ENCODE measurements at places on chromosomes 16 and 17. TPM values are rescaled to one million over a fixed set of nuclear protein-coding genes. Genes with fewer than 3 reads are reported as not detected.
A peak's percentile ranks its signal among the peaks of the same experiment; 100 is the strongest.

GRCh38 chr17:173166-173911, 8.1 kb downstream of the DOC2B start:
- no peaks in the 10 kb centered on the region for H3K4me1 ChIP-seq
- H3K27me3 ChIP-seq, result peaks cover 14% of the 10 kb centered on the region
- H3K36me3 ChIP-seq, result no peaks in the 10 kb centered on the region
- DNase-seq, result no peak
- H3K4me3 ChIP-seq, result no peak overlapping the region
- H3K27ac ChIP-seq, result no peak overlapping the region

DNA sequence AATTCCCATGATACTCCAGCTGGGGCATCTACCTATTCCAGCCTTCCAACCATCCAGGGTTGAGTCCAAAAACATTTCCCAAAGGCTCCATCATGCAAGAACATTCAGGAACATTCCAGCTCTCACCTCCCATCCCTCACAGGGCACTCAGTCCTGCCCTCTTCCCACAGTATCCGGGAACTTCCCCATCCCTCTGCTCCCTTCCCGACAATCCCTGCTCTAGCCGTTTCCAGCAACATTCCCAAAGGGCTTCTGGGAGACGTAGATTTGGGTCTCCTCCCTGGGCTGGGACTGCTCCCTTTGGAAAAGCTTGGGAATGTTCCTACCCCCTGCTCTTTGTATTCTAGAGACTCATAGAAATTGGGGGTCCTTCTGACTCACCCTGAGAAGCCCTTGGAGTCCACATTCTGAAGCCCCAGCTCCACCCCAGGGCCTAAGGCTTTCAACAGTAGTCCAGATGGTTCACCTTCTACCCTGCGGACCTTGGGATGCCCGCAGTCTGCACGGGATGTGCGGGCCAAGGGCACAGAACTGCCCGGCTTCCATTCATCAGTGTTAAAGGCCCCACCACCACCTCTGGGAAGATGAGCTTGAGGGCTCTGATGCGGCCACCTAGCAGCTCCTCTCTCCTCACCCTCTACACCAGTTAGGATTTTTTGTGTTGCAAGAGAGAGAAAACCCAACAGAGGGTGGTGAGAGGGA, 25.4 kb downstream of the NGFR start:
- no peaks in the 10 kb centered on the region for H3K27me3 ChIP-seq
- H3K27ac ChIP-seq, result no peak overlapping the region
- DNase-seq, result no peak
- H3K4me1 ChIP-seq, result peaks cover 5% of the 10 kb centered on the region
- H3K4me3 ChIP-seq, result no peak overlapping the region

GRCh38 chr16:12573300-12573699, 230.4 kb downstream of the CPPED1 start:
- H3K4me1 ChIP-seq, result no peaks in the 10 kb centered on the region
- H3K4me3 ChIP-seq, result no peak overlapping the region
- DNase-seq, result no peak
- H3K27me3 ChIP-seq, result no peaks in the 10 kb centered on the region
- no peak overlapping the region for H3K27ac ChIP-seq
- no peaks in the 10 kb centered on the region for H3K36me3 ChIP-seq

DNA sequence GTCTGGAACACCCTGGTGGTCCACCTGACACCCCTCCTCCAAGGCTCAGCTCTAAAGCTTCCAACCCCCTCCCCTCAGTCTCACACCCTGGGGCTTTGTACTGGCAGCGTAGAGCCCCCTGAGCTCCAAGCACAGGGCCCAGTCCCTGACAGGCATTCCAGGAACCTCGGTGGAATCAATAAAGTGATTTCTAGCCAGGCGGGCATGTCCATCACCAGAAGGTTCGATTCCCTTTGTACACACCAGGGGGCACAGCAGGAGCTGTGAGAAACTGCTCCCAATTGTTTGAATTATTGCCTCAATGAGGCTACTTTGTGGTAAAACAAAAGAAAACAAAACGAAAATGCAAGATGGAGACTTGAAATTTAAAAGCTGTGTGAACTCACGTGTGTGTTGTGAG, 51.8 kb downstream of the SMPD3 start:
- no peaks in the 10 kb centered on the region for H3K27me3 ChIP-seq
- H3K4me3 ChIP-seq, result no peak overlapping the region
- H3K27ac ChIP-seq, result no peak overlapping the region
- peaks cover 3% of the 10 kb centered on the region for H3K4me1 ChIP-seq
- DNase-seq, result peak; percentile 83
- no peaks in the 10 kb centered on the region for H3K36me3 ChIP-seq

DNA sequence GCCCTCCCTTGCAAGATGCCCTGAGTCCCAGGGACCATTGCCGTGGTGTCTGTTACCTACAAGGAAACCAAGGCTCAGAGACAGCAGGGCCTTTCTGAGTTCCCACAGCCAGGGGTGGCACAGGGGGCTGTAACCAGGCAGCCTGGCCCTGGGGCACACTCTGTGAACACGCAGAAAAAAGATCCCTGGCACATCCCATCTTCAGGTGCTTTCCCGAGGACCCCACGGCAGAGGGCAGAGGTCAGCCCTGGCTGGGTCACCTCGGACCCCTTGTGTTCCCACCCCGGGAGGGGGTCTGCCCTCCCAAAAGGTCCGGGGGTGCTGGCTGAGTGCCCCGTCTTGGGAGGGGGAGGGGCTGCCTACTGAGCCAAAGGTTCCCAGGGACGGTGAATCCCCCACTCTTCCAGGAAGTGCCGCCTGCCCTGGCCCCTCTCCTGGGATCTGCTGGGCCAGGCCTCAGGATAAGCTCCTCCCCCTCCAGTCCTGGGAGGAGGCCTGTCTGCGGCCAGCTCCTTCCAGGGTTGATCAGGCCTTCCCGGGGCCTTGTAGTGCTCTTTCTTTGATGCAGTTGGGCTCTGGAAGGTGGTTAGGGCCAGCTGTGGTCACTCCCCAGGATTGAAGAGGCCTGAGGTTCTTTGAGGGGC, 8.1 kb downstream of the GLIS2 start:
- H3K4me1 ChIP-seq, result peaks cover 8% of the 10 kb centered on the region
- H3K36me3 ChIP-seq, result no peaks in the 10 kb centered on the region
- no peak overlapping the region for H3K4me3 ChIP-seq
- no peaks in the 10 kb centered on the region for H3K27me3 ChIP-seq
- no peak overlapping the region for H3K27ac ChIP-seq

- H3K36me3 ChIP-seq, result no peaks in the 10 kb centered on the region
- no peaks in the 10 kb centered on the region for H3K27me3 ChIP-seq
- peaks cover 10% of the 10 kb centered on the region for H3K4me1 ChIP-seq
These were observed 2.7 kb downstream of the PHKG2 start for GRCh38 chr16:30750876-30751465.

- H3K36me3 ChIP-seq, result no peaks in the 10 kb centered on the region
- no peak overlapping the region for H3K4me3 ChIP-seq
- DNase-seq, result no peak
These were observed 7.5 kb downstream of the NME3 start for GRCh38 chr16:1763521-1764511.

GRCh38 chr17:8832711-8833352, 33.7 kb upstream of the MFSD6L start:
- H3K27ac ChIP-seq, result no peak overlapping the region
- no peaks in the 10 kb centered on the region for H3K27me3 ChIP-seq
- H3K4me1 ChIP-seq, result no peaks in the 10 kb centered on the region
- H3K36me3 ChIP-seq, result no peaks in the 10 kb centered on the region

DNA sequence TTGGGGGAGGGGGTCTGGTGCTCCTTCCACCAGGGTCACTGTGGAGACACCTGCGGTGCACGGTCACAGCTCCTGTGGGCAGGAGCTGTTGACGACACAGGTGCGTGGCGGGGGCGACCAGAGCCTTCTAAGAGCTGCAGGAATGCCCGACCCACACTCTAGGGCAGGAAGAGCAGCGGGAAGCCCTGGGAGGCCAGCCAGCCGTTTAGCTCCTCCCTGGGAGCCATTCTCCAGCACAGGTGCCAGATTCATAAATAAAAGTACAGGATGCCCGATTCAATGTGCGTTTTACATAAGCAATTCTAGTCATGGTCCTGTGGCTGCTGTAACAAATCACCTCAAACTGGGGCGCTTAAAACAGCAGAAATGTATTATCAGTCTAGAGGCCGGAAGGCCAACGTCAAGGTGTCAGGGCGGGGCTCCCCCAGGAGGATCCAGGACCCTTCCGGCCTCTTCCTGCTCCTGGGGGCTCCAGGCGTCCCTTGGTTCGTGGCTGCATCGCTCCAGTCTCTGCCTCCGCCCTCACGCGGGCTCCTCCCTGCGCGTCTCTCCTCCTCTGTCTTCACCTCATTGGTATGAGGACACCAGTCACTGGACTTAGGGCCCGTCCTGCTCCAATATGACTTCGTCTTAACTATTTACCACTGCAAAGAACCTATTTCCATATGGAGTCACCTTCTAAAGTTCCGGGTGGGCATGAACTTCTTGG, 155.4 kb downstream of the FOXL1 start:
- H3K36me3 ChIP-seq, result no peaks in the 10 kb centered on the region
- DNase-seq, result peak; percentile 6
- no peak overlapping the region for H3K27ac ChIP-seq
- H3K27me3 ChIP-seq, result peaks cover 41% of the 10 kb centered on the region

- H3K27ac ChIP-seq, result no peak overlapping the region
- no peak for DNase-seq
- H3K4me1 ChIP-seq, result peaks cover 23% of the 10 kb centered on the region
- H3K27me3 ChIP-seq, result no peaks in the 10 kb centered on the region
- H3K36me3 ChIP-seq, result no peaks in the 10 kb centered on the region
- peak overlapping the region; percentile 99 for H3K4me3 ChIP-seq
These were observed 1.4 kb downstream of the STARD3 start for GRCh38 chr17:39638317-39638716.

- H3K4me1 ChIP-seq, result no peaks in the 10 kb centered on the region
- H3K27me3 ChIP-seq, result peaks cover 37% of the 10 kb centered on the region
- H3K4me3 ChIP-seq, result no peak overlapping the region
- no peaks in the 10 kb centered on the region for H3K36me3 ChIP-seq
- H3K27ac ChIP-seq, result no peak overlapping the region
These were observed 22.5 kb upstream of the CCDC182 start for GRCh38 chr17:57767561-57767960.

GRCh38 chr17:44940317-44940716, 7.3 kb downstream of the KIF18B start:
- H3K4me1 ChIP-seq, result peaks cover 13% of the 10 kb centered on the region
- no peaks in the 10 kb centered on the region for H3K27me3 ChIP-seq
- H3K4me3 ChIP-seq, result no peak overlapping the region
- H3K27ac ChIP-seq, result no peak overlapping the region
- H3K36me3 ChIP-seq, result peaks cover 9% of the 10 kb centered on the region

DNA sequence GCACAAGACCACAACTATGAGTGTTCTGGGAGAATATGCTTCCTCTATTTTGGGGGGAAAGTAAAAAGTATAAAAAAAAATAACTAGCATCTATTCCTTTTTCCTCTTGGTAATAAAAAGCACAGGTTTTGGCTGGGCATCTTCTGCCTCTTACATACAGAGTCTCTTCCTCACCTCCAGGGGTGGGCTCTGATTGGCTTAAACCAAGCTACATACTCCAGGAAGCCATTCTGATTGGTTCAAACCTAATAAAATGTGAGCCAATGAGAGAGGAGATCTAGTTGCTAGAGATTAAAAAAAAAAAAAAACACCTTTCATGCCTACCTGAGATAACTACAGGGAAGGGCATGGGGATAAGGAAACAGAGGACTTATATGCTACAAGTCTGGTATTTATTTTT, 365.9 kb upstream of the ERCC4 start:
- no peaks in the 10 kb centered on the region for H3K4me1 ChIP-seq
- H3K4me3 ChIP-seq, result no peak overlapping the region
- no peaks in the 10 kb centered on the region for H3K36me3 ChIP-seq
- no peak for DNase-seq
- no peaks in the 10 kb centered on the region for H3K27me3 ChIP-seq

DNA sequence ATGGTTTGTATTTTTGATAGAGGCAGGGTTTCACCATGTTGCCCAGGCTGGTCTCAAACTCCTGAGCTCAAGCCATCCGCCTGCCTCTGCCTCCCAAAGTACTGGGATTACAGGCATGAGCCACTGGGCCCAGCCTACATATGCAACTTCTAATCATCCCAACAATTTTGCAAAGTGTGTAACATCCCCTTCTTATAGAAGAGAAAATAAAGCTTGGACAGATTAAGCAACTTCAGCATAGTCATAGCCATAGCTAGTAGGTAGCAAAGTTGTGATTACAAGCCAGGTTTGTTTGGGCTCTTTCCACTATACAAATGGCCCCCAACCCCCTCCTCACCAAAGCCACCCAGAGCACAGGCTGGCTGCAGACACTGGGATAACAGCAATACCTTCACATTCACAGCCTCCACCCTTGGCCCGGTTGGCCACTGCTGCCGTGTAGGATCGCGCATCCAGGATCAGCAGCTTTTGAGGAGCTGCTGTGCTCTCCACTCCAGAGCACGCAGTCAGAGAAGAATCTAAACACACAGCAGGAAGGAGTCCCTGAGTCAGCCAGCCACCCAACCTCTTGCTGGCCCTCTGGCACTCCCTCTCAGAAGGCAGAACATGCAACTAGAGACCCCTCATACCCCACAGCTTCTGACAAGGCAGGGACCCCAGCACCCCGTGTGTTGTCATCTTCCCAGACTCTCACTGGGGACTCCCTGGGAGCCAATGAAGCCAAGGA, 7.9 kb downstream of the MTMR4 start:
- no peaks in the 10 kb centered on the region for H3K4me1 ChIP-seq
- H3K4me3 ChIP-seq, result no peak overlapping the region
- no peak overlapping the region for H3K27ac ChIP-seq
- H3K27me3 ChIP-seq, result no peaks in the 10 kb centered on the region
- DNase-seq, result no peak

DNA sequence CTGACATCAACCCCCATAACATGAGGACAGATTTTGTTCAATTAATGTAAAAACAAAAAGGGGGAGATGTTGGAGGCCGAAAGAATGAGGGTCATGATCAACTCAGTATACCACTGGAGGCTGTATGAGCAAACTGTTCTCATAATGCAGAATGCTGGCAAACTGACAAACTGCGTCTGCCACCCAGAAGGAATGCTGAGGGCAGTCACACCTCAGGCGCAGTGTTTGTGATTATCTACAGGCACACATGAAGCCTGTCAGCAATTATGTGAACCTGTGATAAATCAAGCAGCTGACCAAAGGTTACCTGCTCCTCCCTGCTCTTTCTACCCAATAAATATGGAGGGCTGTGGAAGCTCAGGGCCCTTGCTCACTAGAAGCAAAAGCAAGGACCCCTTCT, 27.3 kb downstream of the CD300LG start:
- DNase-seq, result no peak
- no peaks in the 10 kb centered on the region for H3K36me3 ChIP-seq
- H3K27me3 ChIP-seq, result peaks cover 6% of the 10 kb centered on the region
- H3K4me1 ChIP-seq, result no peaks in the 10 kb centered on the region
- no peak overlapping the region for H3K4me3 ChIP-seq
- no peak overlapping the region for H3K27ac ChIP-seq

- no peak overlapping the region for H3K27ac ChIP-seq
- H3K36me3 ChIP-seq, result peaks cover 13% of the 10 kb centered on the region
- peaks cover 17% of the 10 kb centered on the region for H3K4me1 ChIP-seq
- H3K27me3 ChIP-seq, result no peaks in the 10 kb centered on the region
These were observed 2.0 kb upstream of the ORAI3 start for GRCh38 chr16:30946671-30947540.

Gene KCNH6
- not detected for polyA plus RNA-seq

Gene MXRA7
- 48.0 TPM for polyA plus RNA-seq

Gene CSH2
- polyA plus RNA-seq, result not detected

Gene LRRC37A
- polyA plus RNA-seq, result 1.3 TPM

Gene ZNF688
- polyA plus RNA-seq, result 14.7 TPM

Gene PIMREG
- polyA plus RNA-seq, result 24.4 TPM

Gene RBBP6
- polyA plus RNA-seq, result 13.8 TPM
